ENCODE measurements at places on chromosomes 4 and X. TPM values are rescaled to one million over a fixed set of nuclear protein-coding genes. Genes with fewer than 3 reads are reported as not detected.

DNA sequence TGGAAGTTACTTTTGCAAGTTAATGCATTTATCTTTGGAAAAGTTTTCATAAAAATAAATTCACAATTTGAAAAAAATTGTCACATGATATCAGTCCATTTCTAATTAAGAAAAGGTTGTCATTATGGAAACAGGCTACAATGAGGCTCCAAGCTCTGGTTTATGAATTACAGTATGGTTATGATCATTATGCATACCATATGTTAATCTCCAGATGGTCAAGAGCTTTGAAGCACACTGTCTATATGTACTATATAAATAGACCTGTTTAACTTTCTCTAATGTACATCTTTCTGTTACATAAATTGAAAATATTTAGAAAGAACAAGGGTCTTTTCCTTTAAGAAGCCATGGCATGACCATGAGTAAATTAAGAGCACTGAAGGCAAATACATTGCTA is 2338.8 kb downstream of the PCDH7 start:
- H3K4me3 ChIP-seq, result no peak overlapping the region
- no peak for DNase-seq
- no peak overlapping the region for H3K27ac ChIP-seq
- no peaks in the 10 kb centered on the region for H3K27me3 ChIP-seq
- no peaks in the 10 kb centered on the region for H3K4me1 ChIP-seq

GRCh38 chr4:20341134-20341738 is 89.5 kb downstream of the SLIT2 start:
- no peaks in the 10 kb centered on the region for H3K4me1 ChIP-seq
- no peaks in the 10 kb centered on the region for H3K36me3 ChIP-seq
- DNase-seq, result no peak

GRCh38 chrX:117838581-117839331 is 277.9 kb downstream of the KLHL13 start:
- no peak overlapping the region for H3K27ac ChIP-seq
- H3K4me1 ChIP-seq, result no peaks in the 10 kb centered on the region
- H3K4me3 ChIP-seq, result no peak overlapping the region
- no peaks in the 10 kb centered on the region for H3K36me3 ChIP-seq
- no peak for DNase-seq

DNA sequence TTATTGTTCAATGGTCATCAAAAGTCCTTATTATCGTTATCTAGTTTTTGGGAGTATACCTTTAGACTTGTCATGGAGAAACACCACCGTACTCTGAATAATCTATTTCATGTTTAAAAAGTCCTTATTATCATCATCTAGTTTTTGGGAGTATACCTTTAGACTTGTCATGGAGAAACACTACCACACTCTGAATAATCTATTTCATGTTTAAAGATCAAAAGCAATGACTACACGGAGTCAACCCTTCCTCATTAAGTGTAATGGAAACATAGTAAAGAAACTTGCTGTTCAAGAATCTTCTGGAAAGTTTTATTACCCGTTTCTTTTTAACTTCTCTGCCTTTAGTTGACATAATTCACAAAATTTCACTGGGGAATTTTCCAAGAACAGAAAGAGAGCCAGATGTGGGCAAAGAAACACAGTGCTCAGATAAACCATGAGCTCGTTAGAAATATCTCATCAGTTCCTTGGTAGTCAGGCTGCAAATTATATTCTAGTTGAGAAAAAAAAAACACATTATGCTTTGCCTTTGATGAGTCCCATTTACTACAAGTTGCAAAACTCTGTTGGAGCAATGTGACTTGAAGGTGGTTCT is 158.8 kb downstream of the AFAP1 start:
- no peak for DNase-seq
- no peaks in the 10 kb centered on the region for H3K4me1 ChIP-seq
- H3K4me3 ChIP-seq, result no peak overlapping the region
- H3K27ac ChIP-seq, result no peak overlapping the region
- H3K27me3 ChIP-seq, result no peaks in the 10 kb centered on the region
- peaks cover 15% of the 10 kb centered on the region for H3K36me3 ChIP-seq

DNA sequence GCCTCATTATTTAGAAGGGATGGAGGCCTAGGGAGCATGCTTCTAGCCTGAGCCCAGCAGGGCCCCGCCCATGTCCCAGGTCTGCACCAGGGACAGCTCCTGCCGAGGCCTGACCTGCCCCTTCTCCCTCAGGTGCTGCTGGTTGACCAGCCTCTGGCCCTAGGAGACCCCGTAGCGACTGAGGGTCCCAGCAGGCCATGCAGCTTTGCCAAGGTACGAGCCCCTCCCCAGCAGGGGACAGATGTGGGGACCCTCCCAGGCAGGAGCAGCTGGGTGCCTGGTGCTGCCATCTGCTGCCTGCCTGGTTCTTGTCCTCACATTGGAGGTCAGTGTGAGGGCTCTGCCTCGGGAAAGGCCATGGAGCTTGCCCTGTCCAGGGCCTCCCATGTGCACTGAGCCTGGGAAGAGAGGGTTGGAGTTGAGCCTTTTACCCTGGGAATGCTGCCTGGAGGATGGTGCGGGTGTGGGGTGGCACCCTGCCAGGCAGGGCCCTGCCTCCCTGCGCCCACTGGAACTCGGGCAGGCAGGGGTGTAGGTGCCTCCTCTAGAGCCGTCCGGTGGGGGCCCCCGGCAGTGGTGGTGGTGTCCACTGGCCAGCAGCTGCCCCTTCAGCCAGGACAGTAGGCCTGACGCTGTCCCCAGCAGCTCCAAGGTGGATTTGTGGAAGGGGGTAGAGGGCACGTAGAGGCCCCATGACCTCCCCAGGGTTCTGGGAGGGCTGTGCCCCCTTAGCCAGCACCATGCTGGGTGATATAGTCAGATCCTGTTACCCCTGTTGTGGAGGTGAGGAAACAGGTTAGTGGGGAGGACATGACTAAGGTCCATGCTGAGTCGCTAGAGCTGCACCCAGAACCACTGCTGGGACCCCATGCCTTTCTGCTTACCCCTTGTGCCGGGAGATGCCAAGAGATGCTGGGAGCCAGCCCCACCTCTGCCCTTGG is 2.2 kb upstream of the MSANTD1 start:
- H3K27me3 ChIP-seq, result no peaks in the 10 kb centered on the region
- H3K36me3 ChIP-seq, result no peaks in the 10 kb centered on the region
- DNase-seq, result no peak
- H3K4me3 ChIP-seq, result no peak overlapping the region

DNA sequence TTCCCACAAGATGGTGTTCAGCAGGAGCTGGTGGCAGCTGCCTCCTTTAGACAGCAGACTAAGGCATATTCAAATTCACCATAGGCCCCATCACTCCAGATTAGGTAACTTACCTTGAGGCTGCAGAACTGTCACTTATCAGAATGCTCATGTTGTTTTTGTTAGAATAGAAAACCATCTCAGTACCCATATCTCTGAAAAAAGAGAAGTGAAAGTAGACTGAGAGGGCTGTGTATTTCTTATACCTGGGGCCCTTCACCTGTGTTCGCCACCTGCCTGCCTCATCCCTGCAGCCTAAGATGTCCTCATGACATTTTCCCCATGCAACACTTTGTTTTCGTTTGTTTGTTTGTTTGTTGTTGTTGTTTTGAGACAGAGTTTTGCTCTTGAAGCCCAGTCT is 32.9 kb upstream of the SPRY1 start:
- no peak overlapping the region for H3K4me3 ChIP-seq
- H3K27ac ChIP-seq, result no peak overlapping the region
- H3K4me1 ChIP-seq, result no peaks in the 10 kb centered on the region
- no peaks in the 10 kb centered on the region for H3K27me3 ChIP-seq

ASMT gene
- 0.38 TPM for polyA plus RNA-seq

GRCh38 chrX:23394421-23394820 is 59.8 kb downstream of the PTCHD1 start:
- no peaks in the 10 kb centered on the region for H3K4me1 ChIP-seq
- peak; percentile 42 for DNase-seq
- no peaks in the 10 kb centered on the region for H3K27me3 ChIP-seq
- H3K36me3 ChIP-seq, result no peaks in the 10 kb centered on the region

DNA sequence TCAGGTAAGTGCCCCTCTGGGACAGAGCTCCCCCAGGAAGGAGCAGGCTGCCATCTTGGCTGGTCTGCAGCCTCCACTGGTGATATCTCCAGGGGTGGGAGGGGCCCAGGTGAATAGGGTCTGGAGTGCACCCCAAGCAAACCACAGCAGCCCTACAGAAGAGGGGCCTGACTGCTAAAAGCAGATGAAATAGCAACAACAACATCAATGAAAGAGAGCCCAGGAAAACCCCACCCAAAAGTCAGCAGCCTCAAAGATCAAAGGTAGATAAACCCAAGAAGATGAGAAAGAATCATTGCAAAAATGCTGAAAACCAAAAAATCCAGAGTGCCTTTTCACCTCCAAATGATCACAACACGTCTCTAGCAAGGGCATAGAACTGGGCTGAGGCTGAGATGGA is 92.5 kb upstream of the PAGE3 start:
- H3K27me3 ChIP-seq, result no peaks in the 10 kb centered on the region
- H3K27ac ChIP-seq, result no peak overlapping the region
- H3K4me1 ChIP-seq, result no peaks in the 10 kb centered on the region
- H3K36me3 ChIP-seq, result no peaks in the 10 kb centered on the region
- no peak for DNase-seq

CLGN gene
- polyA plus RNA-seq, result 1.1 TPM

GRCh38 chr4:118905566-118905965 is 16.9 kb downstream of the SYNPO2 start:
- no peaks in the 10 kb centered on the region for H3K36me3 ChIP-seq
- no peak for DNase-seq
- H3K27ac ChIP-seq, result no peak overlapping the region
- H3K27me3 ChIP-seq, result no peaks in the 10 kb centered on the region

CSAG1 gene
- not detected for polyA plus RNA-seq

SHISA3 gene
- polyA plus RNA-seq, result 0.27 TPM

DNA sequence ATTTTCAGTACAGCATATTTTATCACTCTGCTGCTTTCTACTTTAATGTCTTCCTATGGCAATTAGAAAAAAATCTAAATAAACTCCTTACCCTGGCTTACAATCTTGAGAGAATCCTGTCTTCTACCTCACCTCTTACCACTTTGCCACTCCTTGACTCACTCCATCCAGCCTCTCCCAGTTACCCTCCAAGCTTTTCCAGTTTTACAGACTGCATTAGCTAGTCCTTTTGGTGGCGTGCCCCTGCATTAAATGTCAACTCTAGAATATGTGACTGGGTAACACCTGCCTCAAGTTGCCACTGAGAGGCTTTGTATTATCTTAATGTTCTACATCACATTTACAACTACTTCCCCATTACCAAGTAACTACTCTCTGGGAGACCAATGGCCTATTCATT is 7.5 kb upstream of the CDKL2 start:
- H3K4me3 ChIP-seq, result no peak overlapping the region
- no peak for DNase-seq
- H3K27ac ChIP-seq, result no peak overlapping the region
- no peaks in the 10 kb centered on the region for H3K4me1 ChIP-seq

GRCh38 chr4:95249426-95250021 is 299.2 kb downstream of the UNC5C start:
- DNase-seq, result no peak
- H3K4me1 ChIP-seq, result no peaks in the 10 kb centered on the region
- no peaks in the 10 kb centered on the region for H3K36me3 ChIP-seq
- no peak overlapping the region for H3K27ac ChIP-seq
- H3K27me3 ChIP-seq, result no peaks in the 10 kb centered on the region

RS1 gene
- not detected for polyA plus RNA-seq

- peaks cover 69% of the 10 kb centered on the region for H3K27me3 ChIP-seq
- no peak for DNase-seq
- H3K4me3 ChIP-seq, result peak overlapping the region; percentile 8
Measured at GRCh38 chr4:54226404-54227255, 2.5 kb upstream of the PDGFRA start.

DNA sequence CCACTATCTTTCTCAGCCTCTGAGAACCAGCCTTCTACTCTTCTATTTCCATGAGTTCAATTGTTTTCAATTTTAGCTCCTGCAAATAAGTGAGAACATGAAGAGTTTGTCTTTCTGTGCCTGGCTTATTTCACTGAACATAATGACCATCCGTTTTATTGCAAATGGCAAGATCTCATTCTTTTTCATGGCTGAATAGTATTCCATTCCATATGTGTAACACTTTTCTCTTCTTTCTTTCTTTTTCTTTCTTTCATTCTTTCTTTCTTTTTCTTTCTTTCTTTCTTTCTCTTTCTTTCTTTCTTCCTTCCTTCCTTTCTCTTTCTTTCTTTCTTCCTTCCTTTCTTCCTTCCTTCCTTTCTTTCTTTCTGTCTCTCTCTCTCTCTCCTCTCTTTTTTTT is 228.7 kb downstream of the SHOX start:
- no peaks in the 10 kb centered on the region for H3K36me3 ChIP-seq
- H3K4me3 ChIP-seq, result no peak overlapping the region
- no peak overlapping the region for H3K27ac ChIP-seq
- H3K27me3 ChIP-seq, result no peaks in the 10 kb centered on the region
- DNase-seq, result no peak
- no peaks in the 10 kb centered on the region for H3K4me1 ChIP-seq

DNA sequence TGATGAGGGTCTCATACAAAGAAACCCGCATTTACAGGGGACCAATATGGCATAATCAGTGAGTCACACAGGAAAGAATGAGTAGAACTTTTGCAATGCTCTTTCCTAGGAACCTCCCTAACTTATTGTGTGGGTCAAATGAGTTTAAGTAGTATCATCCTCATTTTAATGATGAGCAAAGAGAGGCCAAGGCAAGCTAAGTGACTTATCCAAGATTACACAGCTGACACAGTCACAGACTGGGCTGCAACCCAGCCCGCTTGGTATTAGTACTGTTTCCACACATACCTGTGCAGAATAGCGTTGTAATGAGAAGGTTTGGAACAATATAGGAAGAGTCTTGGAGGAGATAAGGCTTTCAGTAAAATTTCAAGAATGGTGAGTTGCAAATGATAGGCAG is 91.0 kb upstream of the PPP1R2C start:
- H3K4me1 ChIP-seq, result no peaks in the 10 kb centered on the region
- H3K27ac ChIP-seq, result no peak overlapping the region
- no peaks in the 10 kb centered on the region for H3K27me3 ChIP-seq
- DNase-seq, result no peak
- no peak overlapping the region for H3K4me3 ChIP-seq

DNA sequence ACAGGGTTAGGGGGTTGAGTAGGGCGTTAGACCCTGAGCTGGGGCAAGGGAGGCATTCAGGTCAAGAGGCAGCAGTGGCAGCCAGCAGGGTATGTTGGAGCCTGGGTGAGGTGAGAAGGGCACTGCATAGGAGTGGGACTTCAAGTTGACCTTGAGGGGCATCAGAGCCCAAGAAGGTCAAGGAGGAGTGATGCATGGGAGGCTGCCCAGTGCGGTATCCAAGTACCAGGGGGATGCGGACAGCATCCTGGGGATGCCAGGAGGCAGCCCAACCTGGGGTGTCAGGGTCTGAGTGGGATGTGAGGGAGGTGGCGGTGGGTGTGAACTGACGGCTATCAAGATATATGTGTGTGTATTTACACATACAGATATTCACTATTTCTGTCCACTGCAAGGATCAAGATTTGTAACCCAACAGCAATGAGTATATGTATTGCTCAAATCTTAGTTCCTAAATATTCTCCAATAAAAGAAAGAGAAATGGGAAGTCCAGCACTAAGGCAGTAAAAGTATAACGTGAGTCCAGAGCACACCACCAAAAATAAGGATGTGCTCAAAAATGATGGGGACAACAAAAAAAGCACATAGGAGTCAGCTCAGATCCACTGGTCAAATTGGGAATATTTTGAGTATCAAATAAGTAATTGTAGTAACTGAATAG is 9.8 kb upstream of the DCLK2 start:
- no peaks in the 10 kb centered on the region for H3K36me3 ChIP-seq
- H3K4me1 ChIP-seq, result no peaks in the 10 kb centered on the region
- H3K27ac ChIP-seq, result no peak overlapping the region
- no peak for DNase-seq

CENPI gene
- 0.26 TPM for polyA plus RNA-seq

Data from pancreas (tissue), 10 donors.